ENCODE measurements at places on chromosomes 16 and 17. TPM values are rescaled to one million over a fixed set of nuclear protein-coding genes. Genes with fewer than 3 reads are reported as not detected.

Gene MYH3
- total RNA-seq: 0.04 TPM

Gene CACNA1G
- 1.7 TPM for total RNA-seq

Gene ADORA2B
- total RNA-seq: 29.3 TPM

Gene KRT31
- total RNA-seq: not detected

Gene DPEP1
- total RNA-seq: not detected

Gene CCL1
- not detected for total RNA-seq

Gene MYH11
- not detected for total RNA-seq

Gene SBK1
- not detected for total RNA-seq

Gene TEKT5
- not detected for total RNA-seq

Gene SPATA22
- not detected for total RNA-seq

Gene SPN
- 2.8 TPM for total RNA-seq

Gene CTRB2
- total RNA-seq: not detected

Gene EXOSC6
- 15.7 TPM for total RNA-seq

Gene TNFSF12
- total RNA-seq: not detected
